ENCODE measurements at places on chromosomes 1 and 21.

DNA sequence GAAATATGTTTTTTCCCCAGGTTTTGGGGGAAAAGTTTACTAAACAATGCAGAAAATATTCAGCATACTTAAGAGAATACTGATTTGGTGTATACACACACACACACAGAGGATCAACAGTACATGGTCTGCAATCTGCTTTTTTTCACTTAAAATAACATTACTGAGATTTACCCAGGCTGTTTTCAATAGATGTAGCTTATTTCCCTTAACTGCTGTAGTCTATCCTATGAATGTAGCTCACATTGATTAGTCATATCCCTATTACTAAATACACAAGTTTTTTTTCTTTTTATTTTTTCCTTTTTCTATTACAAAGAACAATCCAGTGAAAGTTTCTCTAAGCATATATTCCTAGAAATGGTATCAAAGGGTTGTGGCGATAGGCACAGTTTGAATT lies 266.7 kb upstream of the GREM2 start:
- DNase-seq: no peak

- no peak for DNase-seq
These were observed 52.5 kb upstream of the PPM1J start for GRCh38 chr1:112767646-112768045.

- DNase-seq: no peak
These were observed 128.0 kb downstream of the TGFBR3 start for GRCh38 chr1:91757763-91758460.

DNA sequence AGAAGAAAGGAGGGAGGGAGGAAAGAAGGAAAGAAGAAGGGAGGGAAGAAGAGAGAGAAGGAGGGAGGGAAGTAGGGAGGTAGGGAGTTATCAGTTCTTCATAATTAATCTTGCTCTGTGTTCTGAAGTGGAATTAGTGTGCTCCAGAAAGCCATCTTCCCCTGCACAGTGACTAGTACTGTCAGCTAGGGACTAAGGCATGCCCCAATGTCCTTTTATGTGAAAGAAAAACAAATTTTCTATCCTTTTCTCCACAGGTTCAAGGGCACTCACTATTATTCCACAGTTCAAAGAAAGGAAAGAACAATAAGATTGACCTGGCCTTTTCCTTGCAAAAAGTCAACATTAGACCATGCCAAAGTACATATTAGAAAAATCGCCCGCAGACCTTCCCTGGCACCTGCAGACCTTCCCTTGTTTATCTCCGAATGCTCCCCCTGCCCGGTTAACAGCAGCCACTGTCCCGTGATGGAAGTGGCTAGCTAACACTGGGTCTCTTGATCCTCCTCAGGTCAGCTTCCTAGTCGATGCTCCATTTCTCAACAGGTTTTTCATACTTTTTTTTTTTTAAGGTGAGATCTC lies 107.2 kb upstream of the EDEM3 start:
- DNase-seq: no peak

All from omental fat pad (tissue), 4 donors.